Dorsolateral prefrontal cortex (tissue), 122 donors: ENCODE measurements at places on chromosomes 4 and X. TPM values are rescaled to one million over a fixed set of nuclear protein-coding genes. Genes with fewer than 3 reads are reported as not detected.

Gene BEX1
- 329 TPM for total RNA-seq

Gene NXF2B
- total RNA-seq = 0.56 TPM

Gene KLHL4
- 13.7 TPM for total RNA-seq

Gene REPS2
- total RNA-seq = 71.2 TPM

Gene PKD2
- total RNA-seq = 44.6 TPM
